ENCODE measurements at places on chromosomes 1 and 21. TPM values are rescaled to one million over a fixed set of nuclear protein-coding genes. Genes with fewer than 3 reads are reported as not detected.

Gene COL24A1
- 0.43 TPM for total RNA-seq

Gene ACBD3
- total RNA-seq: 68.6 TPM

Gene LRRC71
- not detected for total RNA-seq

Gene PPIE
- total RNA-seq: 41.5 TPM

Gene PSMB2
- 14.9 TPM for total RNA-seq

Measured in smooth muscle cell of bladder (primary cell).